ENCODE measurements at places on chromosomes 3 and 15. TPM values are rescaled to one million over a fixed set of nuclear protein-coding genes. Genes with fewer than 3 reads are reported as not detected.
A peak's percentile ranks its signal among the peaks of the same experiment; 100 is the strongest.

GOLGA8O gene
- 1.3 TPM for total RNA-seq

CLDND1 gene
- 381 TPM for total RNA-seq

DNA sequence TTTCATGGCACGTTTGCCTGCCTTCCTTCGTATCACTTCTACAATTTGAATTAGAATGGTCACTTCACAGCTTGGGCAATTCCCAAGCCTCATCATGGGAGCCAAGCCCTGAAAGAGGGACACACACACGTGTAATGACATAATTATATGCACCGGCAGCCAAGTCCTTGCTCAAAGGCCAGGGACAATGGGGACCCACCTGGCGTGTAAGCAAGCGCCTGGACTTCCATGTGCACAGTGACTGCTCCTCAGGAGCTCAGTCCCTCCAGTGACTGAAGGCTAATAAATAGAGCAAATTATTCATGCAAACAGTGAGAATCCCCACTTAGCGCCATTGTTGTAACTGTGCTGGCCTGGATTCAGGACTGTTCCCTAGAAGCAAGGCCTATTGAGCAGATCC is 115.1 kb downstream of the DNAJB8 start:
- ATAC-seq = no peak
- no peak overlapping the region for H3K27ac ChIP-seq
- peaks cover 4% of the 10 kb centered on the region for H3K4me1 ChIP-seq
- H3K4me3 ChIP-seq = no peak overlapping the region
- H3K27me3 ChIP-seq = no peaks in the 10 kb centered on the region

DNA sequence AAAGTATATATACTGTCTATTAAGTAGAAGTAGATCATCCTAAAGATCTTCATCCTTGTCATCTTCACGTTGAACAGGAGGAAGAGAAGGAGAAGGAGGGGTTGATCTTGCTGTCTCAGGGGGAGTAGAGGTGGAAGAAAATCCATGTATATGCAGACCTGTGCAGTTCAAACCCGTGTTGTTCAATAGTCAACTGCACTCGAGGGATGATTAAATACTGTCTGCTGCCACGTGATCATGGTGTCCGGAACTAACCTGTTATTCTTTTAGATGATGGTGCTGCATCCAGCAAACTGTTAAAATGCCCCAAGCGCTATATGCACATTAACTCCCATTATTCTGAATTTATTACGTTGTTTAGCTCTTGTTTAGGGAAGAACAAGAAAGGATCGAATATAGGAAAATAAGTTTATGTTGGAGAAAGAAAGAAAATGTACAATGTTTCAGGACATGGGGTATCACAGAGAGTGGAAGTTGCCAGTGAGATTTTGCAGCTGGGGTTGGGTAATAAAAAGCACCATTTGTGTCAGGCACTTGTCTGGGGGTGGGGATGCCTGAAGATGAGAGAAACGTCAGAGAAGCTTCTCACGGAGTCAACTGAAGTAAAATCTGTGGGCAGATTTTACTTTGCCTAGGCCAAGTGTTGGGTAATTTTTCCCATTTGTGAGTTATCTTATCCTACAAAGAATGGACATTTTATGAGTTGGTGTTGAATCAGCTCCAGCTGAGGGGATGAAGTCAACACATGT is 229.2 kb downstream of the RYR3 start:
- H3K27ac ChIP-seq = no peak overlapping the region
- H3K4me1 ChIP-seq = no peaks in the 10 kb centered on the region
- H3K36me3 ChIP-seq = no peaks in the 10 kb centered on the region
- H3K27me3 ChIP-seq = peaks cover 26% of the 10 kb centered on the region
- no peak overlapping the region for H3K4me3 ChIP-seq
- no peak for ATAC-seq

GRCh38 chr3:63130625-63131024 is 147.5 kb upstream of the SYNPR start:
- H3K4me1 ChIP-seq = no peaks in the 10 kb centered on the region
- no peak overlapping the region for H3K4me3 ChIP-seq
- H3K36me3 ChIP-seq = no peaks in the 10 kb centered on the region
- ATAC-seq = no peak
- no peaks in the 10 kb centered on the region for H3K27me3 ChIP-seq

GRCh38 chr3:100776746-100777145 is 67.5 kb downstream of the TFG start:
- no peak overlapping the region for H3K27ac ChIP-seq
- H3K4me1 ChIP-seq = no peaks in the 10 kb centered on the region
- no peak overlapping the region for H3K4me3 ChIP-seq
- peak; percentile 46 for ATAC-seq
- no peaks in the 10 kb centered on the region for H3K36me3 ChIP-seq
- H3K27me3 ChIP-seq = no peaks in the 10 kb centered on the region

DNA sequence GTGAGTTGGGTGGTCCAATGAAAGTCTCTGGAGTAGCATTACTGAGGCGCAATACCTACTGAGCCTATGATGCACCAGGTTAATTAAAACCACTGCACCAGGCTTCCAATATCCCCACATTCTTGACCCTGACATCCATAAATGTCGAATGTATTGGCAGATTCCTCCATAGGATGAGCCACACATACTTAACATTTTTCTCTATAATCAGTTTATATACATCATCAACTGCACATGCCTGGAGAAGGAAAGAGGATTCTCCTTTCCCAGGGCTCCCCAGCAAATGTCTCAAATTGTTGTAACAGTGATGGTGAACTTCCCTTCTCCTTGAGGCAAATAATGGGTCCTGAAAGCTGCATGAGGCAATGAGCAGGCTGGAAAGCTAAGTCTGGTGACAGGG is 82.3 kb upstream of the LPP start:
- H3K27ac ChIP-seq = no peak overlapping the region
- no peaks in the 10 kb centered on the region for H3K36me3 ChIP-seq
- no peaks in the 10 kb centered on the region for H3K4me1 ChIP-seq
- H3K4me3 ChIP-seq = no peak overlapping the region
